ENCODE measurements at places on chromosomes 3 and 15. TPM values are rescaled to one million over a fixed set of nuclear protein-coding genes. Genes with fewer than 3 reads are reported as not detected.

Gene FBXO45
- 7.9 TPM for total RNA-seq

Gene GPR149
- total RNA-seq, result not detected

Gene LRRC2
- 122 TPM for total RNA-seq

Gene LYSMD2
- 4.3 TPM for total RNA-seq

Gene MAGI1
- 34.1 TPM for total RNA-seq

DNA sequence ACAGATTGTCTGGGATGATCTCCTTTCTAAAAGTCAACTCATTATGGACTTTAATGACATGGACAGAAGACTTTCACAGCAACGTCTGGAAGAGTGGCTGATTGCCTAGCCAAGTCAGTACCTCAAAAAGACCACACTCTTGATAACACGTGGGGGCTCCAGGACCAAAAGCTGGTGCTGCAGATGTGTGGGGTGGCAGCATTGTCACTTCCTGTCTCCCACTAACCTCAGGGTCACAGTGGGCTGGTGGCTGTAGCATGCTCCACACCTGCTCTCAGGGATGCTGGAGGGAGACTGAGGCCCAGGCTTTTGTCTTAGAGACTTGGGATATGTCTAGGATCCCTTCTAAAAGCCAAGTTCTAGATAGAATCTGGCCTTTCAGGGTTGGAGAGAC, 118.1 kb downstream of the APBA2 start:
- no peak for DNase-seq

GRCh38 chr3:52250122-52250521, 4.6 kb downstream of the PPM1M start:
- DNase-seq, result no peak

GRCh38 chr15:62407216-62407615, 242.1 kb upstream of the C2CD4B start:
- DNase-seq, result no peak

- peak; percentile 74 for DNase-seq
Measured at GRCh38 chr3:46861605-46862368, 1.5 kb downstream of the MYL3 start.

All from Right ventricle myocardium superior (tissue), 1 donor.